ENCODE measurements at places on chromosomes 6 and 20.

DNA sequence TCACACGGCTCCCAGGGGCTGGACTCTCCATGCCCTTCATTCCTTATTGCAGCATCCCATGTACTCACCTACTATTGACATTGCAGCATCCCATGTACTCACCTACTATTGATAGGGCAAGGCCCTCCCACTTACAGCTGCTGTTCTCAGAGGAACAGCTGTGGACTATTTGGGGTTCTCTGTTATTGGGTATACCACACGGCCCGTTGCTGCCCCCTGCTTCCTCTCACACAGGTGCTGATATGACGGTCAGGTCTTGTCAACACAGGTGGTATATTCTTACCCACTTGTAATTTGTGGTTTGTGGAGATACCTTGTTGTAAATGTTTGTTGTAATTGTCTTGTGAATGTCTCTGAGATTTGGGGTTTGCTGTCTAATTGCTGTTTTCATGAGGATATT lies 18.8 kb downstream of the ALDH5A1 start:
- DNase-seq: no peak

DNA sequence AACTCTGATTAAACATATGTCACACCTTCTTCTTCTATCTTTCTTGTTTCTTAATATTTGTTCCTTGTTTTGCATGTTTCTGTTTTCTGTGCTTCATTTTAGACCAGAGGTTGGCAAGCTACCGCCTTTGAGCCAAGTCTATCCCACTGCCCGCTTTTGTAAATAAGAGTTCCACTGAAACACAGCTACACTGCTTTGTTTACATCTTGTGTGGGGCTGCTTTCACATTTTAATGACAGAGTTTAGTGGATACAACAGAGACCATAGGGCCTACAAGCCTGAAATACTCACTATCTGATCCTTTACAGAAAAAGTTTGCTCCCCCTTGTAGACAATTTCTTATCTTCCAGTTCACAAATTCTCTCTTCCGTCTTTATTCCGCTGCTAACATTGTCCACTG lies 109.4 kb upstream of the SPACA1 start:
- DNase-seq: no peak

- no peak for DNase-seq
Measured at GRCh38 chr6:55994531-55994930, 119.1 kb upstream of the BMP5 start.

- no peak for DNase-seq
Measured at GRCh38 chr20:42435230-42435629, 754.5 kb downstream of the PTPRT start.

DNA sequence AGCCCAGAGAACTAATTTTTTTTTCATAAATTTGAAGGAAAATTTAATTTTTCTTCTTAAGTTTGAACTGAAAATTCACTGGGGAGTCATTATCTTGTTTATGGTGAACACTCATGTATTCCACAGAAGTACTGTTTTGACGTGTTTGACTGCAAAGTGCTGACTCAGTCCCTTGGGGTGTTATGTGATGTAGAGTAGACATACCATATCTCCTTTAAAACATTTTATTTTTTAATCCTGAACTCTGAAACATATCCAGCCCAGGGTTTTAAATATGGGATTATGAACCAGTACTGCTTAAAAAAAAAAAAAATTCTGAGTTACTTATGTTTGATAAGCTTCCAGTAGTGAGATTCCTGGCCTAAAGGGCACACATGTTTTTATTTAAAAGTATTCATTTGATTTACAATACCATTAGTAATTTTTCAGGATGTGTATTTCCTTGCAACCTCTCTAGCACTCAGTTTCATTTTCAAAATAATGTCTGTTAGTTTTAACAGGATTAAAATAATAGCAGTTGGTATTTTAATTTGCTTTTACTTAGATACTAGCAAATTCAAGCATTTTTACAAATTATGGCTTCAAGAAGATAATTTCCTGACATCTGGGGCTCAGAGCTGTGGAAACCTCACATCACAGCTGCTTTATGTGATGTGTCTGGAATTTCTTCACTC lies 81.7 kb upstream of the PDE10A start:
- no peak for DNase-seq

GRCh38 chr20:44111712-44112335 lies 75.2 kb downstream of the JPH2 start:
- DNase-seq: no peak

DNA sequence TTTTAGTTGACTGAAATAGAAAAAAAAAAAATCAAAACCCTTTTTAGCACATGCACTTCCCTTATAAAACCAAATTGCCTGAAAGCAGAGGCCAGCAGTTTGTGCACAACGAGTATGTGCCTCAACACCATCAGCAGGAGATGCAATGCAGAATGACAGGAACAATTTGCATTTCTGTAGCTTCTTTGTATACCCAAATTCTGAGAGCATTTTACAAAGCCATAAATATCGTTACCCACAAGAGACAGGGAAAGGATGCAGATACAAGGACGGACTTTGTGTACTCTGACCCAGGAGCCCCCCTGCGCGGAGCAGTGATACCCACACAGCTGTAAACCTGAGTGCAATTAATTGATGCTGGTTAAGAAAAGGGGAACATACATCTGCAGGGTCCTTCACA lies 285.6 kb downstream of the PRKN start:
- no peak for DNase-seq

DNA sequence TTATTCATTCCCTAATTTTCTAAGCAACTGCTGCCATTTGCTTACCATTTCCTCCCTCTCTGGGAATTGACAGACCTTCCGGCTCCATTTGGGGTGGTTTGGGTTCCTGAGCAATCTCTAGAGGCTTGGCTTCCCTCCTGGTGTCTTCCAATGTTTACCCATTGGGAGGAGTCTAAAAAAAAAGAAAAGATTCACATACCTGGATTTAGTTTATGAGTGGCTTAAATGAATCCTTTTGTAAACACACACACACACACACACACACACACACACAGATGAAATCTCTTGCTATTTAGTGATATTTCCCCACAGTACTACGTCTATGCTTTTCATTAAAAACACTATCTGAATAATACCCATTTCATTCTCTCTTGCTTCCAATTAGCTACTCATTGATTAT lies 48.3 kb upstream of the TRAF3IP2 start:
- no peak for DNase-seq

- DNase-seq: no peak
Measured at GRCh38 chr6:57068061-57068460, 21.6 kb downstream of the KIAA1586 start.

GRCh38 chr6:11132194-11132888 lies 20.8 kb upstream of the ERVFRD-1 start:
- no peak for DNase-seq

GRCh38 chr6:64777941-64778785 lies 928.9 kb downstream of the EYS start:
- no peak for DNase-seq

GRCh38 chr20:10419550-10420133 lies 14.4 kb downstream of the MKKS start:
- DNase-seq: no peak

DNA sequence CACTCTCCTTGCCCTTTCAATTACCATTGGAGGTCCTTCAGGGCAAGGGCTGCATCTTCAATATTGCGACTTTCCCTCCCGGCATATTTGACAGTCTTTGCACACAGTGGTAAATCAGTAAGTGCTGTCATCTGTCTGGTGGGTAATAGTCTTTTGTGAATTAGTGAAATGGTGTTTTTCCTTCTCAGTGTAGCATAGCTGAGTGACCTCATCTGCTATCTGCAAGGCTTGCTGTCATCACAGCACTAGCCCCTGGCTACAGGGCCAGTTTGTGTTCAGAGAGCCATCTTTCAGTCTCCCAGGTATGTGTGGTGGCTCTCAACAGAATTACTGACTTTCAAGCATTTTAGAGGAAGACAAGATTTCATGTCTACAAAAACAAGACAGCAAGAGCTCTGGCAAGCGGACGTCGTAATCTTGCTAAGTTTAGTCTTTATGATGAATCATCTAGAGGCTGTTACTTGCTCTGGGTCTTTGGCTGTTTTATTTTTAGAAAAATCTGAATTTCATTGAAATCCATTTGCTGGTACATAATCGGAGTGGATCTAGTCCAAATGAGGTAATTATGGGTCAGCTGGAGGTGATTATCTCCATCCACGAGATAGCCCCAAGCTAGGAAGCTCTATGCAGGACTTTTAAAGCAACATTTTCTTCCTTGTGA lies 528.9 kb downstream of the EPM2A start:
- no peak for DNase-seq

DNA sequence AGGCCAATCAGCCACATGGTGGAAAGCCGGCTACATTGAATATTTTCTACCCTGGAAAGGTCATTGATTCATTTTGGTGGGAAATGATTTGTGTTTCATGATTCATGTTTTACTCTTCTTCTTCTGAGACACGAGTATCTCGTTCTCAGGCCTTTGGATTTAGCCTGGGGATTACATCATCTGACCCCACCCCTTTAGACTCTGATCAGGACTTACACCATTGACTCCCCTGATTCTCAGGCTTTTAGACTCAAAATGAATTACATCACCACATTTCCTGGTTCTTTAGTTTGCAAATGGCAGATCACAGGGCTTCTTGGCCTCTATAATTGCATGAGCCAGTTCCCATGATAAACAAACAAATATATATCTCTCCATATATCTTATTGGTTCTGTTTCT lies 228.8 kb downstream of the ADGRG6 start:
- no peak for DNase-seq

GRCh38 chr6:20606831-20607230 lies 72.6 kb downstream of the CDKAL1 start:
- no peak for DNase-seq

GRCh38 chr6:129895692-129896091 lies 34.6 kb upstream of the TMEM244 start:
- DNase-seq: no peak

- DNase-seq: no peak
Measured at GRCh38 chr6:129920103-129920798, 59.1 kb upstream of the TMEM244 start.

- no peak for DNase-seq
Measured at GRCh38 chr6:36946526-36946925, 8.0 kb upstream of the PI16 start.

DNA sequence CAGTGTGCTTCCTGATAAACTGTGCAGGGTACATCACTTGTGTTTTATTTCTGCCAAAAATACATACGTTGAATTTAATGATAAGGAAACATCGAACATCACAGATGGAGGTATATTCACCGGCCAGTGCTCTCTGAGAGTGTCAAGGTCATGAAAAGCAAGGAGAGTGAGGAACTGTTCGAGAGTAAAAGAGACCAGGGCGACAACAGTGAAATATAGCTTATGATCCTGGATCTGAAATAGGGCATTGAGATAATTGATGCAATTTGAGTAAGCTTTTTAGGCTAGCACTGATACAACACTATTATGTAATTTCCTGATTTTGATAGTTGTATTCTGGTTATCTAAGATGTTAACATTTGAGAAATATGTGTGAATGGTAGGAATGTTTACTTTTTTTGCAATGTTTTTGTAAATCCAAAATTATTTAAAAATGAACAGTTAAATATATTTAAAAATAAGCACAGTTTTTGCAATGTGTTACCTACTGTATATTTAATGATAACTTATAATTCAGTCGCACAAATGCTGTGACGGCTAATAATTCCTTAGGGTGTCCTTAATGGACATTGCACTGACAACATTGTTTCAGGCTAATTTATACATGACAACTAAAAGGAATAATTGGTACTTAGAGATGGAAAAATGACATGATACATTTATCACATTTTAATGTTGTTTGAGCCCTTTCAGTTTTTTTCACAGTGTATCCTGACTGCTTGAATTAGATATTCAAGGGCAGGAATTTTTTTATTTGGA lies 9.9 kb downstream of the RAB32 start:
- DNase-seq: no peak

DNA sequence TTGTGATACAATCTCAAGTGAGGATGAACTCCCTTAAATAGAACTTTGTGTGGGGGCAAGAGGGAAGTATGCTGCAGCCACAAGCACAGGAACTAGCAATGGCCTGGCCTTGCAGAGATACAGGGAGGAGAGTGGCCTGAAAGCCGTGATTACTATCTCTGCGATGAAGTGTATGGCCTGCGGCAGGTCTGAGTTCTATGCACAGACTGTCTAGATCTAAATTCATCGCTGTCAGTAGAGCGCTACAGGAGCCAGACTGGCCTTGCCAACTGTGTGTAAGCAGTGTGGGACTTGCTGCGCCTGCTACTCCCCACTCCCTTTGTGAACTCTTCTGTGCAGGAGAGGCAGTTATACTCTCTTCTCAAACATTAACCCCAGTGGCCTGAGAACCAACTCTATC lies 997.0 kb downstream of the GRIK2 start:
- no peak for DNase-seq

DNA sequence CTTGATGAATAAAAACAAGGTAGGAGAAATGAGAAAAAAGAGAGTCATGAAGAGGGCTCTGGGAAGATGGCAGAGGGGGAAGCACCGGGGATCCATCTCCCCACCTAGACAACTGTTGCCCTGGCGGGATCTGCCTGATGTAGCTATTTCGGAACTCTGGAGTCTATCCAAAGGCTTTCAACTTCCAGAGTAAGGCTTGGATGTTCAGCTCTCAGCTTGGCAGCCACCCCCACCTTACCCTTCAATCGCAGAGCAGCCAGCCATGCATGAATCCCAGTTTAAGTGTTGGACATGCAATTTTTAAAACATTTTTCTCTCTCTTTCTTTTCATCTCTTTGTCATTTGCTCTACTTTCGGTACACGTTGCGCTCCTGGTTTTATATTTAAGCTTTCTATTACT lies 275.9 kb upstream of the EXOC2 start:
- DNase-seq: no peak

DNA sequence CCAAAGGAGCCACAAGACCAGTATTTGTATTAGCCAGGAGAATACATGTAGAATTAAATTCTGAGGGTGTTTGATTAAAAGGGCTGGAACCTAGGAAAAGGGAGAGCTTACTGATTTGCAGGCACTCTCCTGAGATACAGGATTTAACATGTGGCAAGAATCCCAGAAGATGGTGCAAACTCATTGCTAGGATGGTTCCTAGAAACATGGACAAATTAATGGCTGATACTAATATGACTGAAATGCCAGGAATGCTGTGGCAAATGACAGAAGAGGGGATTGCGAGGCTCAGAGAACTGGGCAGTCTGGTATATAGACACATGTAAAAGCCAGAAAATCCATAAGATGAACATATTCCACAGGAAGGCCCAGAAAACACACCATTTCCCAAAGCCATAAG lies 118.1 kb downstream of the RWDD2A start:
- DNase-seq: no peak
